ENCODE measurements at places on chromosomes 5 and 9. TPM values are rescaled to one million over a fixed set of nuclear protein-coding genes. Genes with fewer than 3 reads are reported as not detected.

The PCDHGA11 gene
- 16.4 TPM for total RNA-seq

The SHROOM1 gene
- total RNA-seq = 0.47 TPM

The GBGT1 gene
- 8.1 TPM for total RNA-seq

The ECSCR gene
- total RNA-seq = 5.5 TPM

The PITX1 gene
- total RNA-seq = not detected

The SHISAL2B gene
- total RNA-seq = not detected

The TNFSF15 gene
- 0.16 TPM for total RNA-seq

The MPDZ gene
- total RNA-seq = 40.4 TPM

The DIAPH1 gene
- total RNA-seq = 18.4 TPM

The CTSL gene
- 40.4 TPM for total RNA-seq

The MYOZ3 gene
- 1.7 TPM for total RNA-seq

The PCDHGA4 gene
- total RNA-seq = 8.4 TPM

The IFNA13 gene
- not detected for total RNA-seq

The SLC23A1 gene
- not detected for total RNA-seq

The NOL6 gene
- 13.9 TPM for total RNA-seq

The PRDM9 gene
- total RNA-seq = not detected

Data from occipital lobe (tissue), 3 donors.